ENCODE measurements at places on chromosomes 6 and 20.

GRCh38 chr20:34569598-34569997, 11.1 kb downstream of the MAP1LC3A start:
- no peak for DNase-seq

DNA sequence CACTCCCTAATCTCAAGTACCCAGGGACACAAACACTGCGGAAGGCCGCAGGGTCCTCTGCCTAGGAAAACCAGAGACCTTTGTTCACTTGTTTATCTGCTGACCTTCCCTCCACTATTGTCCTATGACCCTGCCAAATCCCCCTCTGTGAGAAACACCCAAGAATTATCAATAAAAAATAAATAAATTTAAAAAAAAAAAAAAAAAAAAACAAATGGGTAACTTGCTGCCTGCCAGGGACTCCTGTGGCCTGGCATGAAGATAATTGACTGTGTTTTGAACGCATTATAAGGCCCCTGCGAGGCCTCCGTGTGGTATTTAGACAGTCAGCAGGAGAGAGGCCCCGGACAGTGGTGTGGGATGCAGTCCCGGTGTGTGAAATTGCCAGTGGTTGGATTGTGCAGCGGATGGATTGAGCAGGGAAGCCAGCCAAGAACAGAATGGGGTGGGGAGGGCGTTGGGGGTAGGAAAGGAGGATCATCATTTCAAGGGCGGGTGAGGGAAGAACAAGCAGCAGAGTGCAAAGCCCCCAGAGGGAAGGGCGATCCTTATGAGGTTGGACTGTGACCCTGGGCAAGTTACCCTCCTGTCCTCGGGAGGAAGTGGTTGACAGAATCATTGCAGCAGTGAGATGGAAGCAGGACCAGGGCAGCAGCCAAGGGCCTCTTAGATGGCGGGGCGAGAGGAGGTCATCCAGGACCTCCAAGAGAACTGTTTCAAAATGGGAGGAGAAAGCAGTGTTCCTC, 43.3 kb downstream of the PPARD start:
- DNase-seq: peak; percentile 7

- no peak for DNase-seq
Observed at GRCh38 chr20:48858075-48858790, 30.4 kb upstream of the PREX1 start.

DNA sequence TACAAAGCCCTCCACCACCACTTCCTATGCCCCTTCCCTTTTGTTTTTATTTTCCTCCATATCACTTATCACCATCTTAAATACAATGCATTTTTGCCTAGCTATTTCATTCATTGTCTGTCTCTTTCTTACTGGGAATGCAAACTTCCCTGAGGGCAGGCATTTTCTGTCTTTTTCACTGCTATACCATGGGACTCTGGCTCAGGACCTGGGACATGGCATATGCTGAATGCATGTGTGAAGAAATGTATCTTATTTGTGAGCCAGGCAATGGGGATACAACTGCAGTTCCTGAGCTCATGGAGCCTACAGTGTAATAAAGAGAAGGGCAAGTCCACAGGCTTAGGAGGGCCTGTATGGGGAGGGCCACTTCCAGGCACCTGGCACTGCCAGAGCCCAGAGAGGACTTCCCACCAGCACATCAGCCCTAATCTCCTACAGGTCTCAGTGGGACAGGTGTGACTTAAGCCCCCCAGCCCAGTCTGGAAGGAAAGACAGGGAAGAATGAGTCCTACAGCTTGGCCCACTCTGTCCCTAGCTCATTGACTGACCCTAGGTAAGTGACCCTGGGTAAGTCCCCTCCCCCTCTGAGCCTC, 43.2 kb downstream of the TFEB start:
- DNase-seq: no peak

- no peak for DNase-seq
Observed at GRCh38 chr20:12970372-12970821, 38.4 kb upstream of the SPTLC3 start.

- DNase-seq: no peak
Observed at GRCh38 chr20:53447316-53447715, 146.3 kb downstream of the ZNF217 start.

GRCh38 chr20:39651645-39652325, 689.6 kb downstream of the DHX35 start:
- DNase-seq: no peak

GRCh38 chr6:170445487-170445886, 107.6 kb downstream of the PSMB1 start:
- no peak for DNase-seq

DNA sequence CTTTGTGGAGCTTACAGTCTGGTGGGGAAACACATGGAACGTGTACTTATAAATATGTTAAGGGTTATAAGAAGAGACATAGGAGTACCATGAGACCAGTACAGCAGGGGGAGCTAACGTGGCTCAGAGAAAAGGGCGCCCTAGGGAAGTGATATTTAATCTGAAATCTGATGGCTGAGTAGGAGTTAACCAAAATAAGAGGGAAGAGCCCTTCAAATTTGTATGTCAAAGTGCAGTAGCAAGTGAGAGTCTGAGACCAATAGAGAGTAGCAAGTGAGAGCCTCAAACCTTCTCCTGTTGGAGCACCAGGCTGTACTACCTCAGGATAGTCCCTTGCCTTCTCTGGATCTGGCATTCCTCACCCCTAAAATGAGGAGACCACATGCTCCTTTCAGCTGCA, 6.1 kb upstream of the PKIG start:
- DNase-seq: no peak

GRCh38 chr6:37496951-37497885, 2.5 kb downstream of the CCDC167 start:
- no peak for DNase-seq

DNA sequence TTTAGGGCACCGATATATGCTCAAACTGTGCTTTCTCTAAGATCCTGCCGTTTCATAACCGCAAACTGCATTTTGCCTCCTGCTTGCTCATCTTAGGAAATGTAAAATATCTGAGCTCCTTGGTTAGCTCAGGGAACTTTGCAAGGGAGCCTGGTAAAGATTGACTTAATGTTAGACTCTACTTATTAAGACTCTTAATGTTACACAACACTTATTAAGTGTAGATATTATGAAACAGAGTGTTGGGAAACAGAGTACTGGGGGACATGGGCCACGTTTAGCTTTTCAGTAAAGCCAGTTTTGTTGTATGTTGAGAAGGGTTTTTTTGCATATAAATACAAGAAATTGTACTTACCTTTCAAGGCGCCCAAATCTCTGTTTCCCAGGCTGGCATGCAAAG, 1.9 kb downstream of the LTV1 start:
- no peak for DNase-seq

- DNase-seq: no peak
Observed at GRCh38 chr20:63522981-63523611, 2.5 kb downstream of the PPDPF start.

- DNase-seq: no peak
Observed at GRCh38 chr6:26420688-26421171, 18.7 kb downstream of the BTN3A1 start.

- peak; percentile 24 for DNase-seq
Observed at GRCh38 chr6:80003826-80004172, 650 bp upstream of the TTK start.

GRCh38 chr6:158384671-158385110, 72.4 kb downstream of the TULP4 start:
- no peak for DNase-seq

DNA sequence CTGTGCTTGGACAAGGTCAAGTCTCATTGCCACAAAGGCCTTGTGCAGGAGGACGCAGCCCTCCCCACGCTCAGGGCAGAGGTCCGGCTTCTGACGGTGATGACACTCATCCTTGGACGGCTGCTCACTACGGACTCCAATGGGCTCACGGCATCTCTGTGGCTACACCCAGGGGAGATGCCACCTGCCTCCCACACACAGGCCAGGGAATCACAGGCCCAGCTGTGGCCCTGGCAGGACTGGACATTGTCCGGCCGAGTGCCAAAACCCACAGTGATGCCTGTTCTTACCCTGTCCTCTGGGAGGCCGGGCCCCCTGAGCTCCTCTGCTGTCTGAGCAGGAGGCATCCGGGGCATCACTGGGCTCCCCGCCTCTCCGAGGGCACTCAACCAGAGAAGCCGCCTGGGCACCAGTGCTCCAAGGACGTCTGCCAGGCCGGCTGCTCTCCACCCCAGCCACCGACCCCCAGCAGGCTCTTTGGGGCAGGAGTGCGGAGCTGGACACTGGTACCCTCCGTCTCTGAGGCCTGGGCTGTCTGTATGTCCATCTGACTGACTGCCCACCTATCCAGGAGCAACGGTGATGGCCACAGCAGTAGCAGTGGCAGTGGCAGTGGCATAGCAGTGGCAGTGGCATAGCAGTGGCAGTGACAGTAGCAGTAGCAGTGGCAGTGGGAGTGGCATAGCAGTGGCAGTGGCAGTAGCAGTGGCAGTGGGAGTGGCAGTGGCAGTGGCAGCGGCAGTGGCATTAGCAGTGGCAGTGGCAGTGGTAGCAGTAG, 1.9 kb downstream of the RBBP8NL start:
- DNase-seq: no peak

GRCh38 chr20:38032585-38033329, 499 bp downstream of the TTI1 start:
- DNase-seq: no peak

DNA sequence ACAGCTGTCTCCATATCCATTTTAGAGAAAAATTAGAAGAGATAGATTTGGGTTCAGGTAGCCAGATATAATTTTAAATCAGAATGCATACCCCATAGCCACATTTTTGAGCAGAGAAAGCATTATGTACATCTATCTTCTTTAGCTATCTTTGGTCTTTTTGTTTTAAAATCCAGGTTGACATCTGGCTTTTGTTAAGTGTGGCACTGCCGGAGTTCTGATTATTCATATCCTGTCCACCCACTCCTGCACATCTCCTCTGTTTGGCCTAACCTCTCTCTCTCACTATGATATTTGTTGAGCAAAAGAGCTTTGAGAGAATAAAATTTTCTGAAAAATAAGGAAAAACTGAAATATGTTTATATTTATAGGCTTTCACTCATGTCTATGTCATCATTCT, 189.7 kb downstream of the PACRG start:
- DNase-seq: no peak

DNA sequence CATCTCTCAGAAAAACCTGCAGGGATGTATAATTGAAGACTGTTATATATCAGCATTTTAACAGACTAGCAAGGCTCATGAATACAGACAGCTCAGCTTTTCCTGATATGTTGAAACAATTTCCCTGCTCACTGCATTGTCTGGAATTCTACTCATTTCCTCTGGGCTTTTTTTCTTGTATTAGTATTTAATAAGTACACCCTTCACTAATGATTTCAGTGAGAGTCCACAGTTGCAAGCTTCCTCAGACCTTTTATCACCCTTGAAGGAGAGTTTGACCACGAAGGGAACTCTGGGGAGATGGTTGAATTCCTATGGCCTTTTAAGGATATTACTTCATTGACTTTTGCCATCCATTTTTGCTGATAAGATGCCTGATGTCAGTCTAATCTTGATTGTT, 248.7 kb downstream of the ADGB start:
- DNase-seq: no peak

- DNase-seq: no peak
Observed at GRCh38 chr20:57598491-57598890, 21.7 kb downstream of the ZBP1 start.

- DNase-seq: no peak
Observed at GRCh38 chr6:76026101-76026500, 46.4 kb downstream of the IMPG1 start.

DNA sequence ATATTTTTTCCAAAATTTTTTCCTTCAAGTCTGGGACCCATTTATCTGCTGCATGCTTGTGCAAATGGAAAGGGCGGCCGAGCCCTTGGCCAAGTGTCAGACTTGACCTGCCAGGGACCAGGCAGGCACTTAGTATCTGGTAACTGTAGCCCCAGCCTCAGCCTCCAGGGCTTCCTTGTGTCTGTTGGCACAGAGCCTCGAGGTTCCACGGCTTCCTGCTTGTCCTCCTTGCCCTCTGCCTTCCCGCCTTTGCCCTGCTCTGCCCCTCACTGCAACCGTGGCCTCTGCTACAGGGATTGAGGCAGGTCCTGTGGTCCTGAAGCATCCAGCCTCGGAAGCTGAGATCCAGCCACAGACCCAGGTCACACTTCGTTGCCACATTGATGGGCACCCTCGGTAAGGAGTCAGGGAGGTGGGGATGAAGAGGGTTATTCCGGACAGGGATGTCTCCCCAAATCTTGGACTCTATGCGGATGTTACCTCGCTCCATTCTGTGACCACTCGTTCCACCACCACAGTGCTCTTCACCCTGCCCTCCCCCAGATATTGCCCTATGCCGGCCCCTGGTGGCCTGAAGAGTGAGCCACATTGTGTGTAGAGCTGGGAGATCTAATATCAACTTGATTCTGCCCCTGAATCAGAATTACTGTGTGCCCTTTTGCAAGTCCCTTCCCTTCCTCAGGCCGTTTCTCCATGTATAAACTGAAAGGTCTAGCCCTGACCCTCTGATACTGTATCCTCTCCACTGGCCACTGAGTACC, 41.5 kb upstream of the SRF start:
- DNase-seq: no peak

DNA sequence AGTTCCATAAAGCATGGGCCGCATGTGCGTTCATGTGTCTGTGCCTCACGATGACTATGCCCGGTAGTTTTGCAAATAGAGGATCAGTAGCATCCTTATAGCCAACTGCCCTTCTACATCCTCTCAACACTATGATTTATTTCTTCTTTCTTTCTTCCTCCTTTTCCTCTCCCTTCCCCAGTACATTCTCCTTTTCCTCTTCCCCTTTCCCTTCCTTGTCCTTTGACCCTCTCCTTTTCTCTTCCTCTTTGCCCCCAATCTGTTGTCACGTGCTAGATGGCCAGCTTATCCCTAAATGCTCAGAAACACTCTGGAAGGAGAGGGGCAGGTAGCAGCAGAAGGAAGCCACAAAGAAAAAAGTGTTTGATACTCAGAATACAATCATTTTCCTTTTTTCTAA, 20.2 kb upstream of the ADGRF1 start:
- DNase-seq: no peak

GRCh38 chr6:134527108-134527787, 209.3 kb upstream of the SGK1 start:
- no peak for DNase-seq

GRCh38 chr20:23159256-23159946, 73.3 kb upstream of the CD93 start:
- DNase-seq: no peak

- no peak for DNase-seq
Observed at GRCh38 chr6:120966321-120966720, 368.0 kb downstream of the TBC1D32 start.
